ENCODE measurements at places on chromosomes 3 and 15.

DNA sequence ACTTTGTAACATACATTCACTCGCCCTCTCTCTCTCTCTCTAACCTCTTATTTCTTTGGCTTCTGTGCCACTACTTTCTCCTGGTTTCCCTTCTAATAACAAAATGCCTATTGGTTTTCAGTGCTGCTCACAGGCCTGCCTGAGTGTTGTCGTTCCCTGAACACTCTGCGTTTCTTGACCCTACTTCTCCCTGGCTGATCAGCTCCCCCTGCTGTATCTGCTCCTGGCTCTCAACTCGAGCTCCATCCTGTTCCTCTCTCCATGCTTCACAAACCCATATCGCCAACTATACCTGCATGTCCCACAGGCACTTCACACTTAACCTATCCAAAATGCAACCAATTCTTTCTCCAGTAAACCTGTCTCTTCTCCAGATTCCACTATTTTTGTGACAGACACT is 111.4 kb downstream of the OPA1 start:
- DNase-seq: no peak

- DNase-seq: peak; percentile 13
These were observed 9.6 kb upstream of the SST start for GRCh38 chr3:187679638-187680396.

DNA sequence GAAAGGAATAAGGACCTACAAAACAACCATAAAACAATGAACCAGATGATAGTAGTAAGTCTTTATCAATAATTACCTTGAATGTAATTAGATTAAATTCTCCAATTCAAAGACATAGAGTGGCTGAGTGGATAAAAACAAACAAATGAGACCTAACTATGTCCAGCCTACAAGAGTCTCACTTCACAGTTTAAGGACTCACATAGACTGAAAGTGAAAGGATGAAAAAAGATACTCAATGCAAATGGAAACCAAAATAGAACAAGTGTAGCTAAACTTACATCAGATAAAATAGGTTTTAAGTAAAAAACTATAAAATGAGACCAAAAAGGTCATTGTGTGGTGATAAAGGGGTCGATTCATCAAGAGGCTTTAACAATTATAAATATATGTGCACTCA is 21.9 kb upstream of the NR1I2 start:
- no peak for DNase-seq

DNA sequence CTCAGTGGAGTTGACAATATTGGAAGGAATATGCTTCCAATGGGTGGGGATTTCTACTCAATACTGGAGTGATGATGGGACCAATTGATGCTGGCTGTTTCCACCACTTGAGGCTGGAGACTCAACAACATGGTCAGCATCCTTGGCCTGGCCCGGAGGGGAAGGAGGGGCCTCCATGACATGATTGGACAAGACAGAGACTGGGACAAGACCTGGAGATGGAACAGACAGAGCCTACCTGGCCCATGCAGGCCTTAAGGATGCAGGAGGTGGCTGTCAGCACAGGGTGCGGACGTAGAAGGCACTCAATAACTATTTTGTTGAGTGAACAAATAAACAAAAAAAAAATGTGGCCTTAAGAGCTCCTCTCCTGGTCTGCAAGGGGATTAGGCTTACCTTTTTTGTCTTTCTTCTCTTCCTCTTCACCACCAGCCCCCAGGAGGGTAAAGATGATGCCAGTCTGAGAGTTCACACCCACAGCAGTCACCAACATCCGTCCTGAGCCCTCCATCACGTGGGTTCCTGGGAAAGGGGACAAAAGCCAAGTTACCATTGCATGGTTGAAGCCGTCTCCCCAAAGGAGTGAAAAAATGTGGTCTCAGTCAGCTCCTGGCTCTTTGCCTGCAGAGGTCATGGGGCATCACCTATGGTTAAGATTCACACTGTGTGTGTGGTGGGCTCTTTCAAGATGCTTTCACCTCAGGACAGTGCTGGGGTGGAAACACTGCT is 67.1 kb upstream of the SEC13 start:
- no peak for DNase-seq

- DNase-seq: no peak
These were observed 713.3 kb upstream of the EPHA6 start for GRCh38 chr3:96101006-96101560.

GRCh38 chr15:35603856-35604255 is 57.9 kb upstream of the DPH6 start:
- no peak for DNase-seq

- no peak for DNase-seq
These were observed 2.0 kb downstream of the SIDT1 start for GRCh38 chr3:113534365-113534764.

GRCh38 chr3:196706327-196706726 is 5.7 kb downstream of the CEP19 start:
- DNase-seq: no peak

DNA sequence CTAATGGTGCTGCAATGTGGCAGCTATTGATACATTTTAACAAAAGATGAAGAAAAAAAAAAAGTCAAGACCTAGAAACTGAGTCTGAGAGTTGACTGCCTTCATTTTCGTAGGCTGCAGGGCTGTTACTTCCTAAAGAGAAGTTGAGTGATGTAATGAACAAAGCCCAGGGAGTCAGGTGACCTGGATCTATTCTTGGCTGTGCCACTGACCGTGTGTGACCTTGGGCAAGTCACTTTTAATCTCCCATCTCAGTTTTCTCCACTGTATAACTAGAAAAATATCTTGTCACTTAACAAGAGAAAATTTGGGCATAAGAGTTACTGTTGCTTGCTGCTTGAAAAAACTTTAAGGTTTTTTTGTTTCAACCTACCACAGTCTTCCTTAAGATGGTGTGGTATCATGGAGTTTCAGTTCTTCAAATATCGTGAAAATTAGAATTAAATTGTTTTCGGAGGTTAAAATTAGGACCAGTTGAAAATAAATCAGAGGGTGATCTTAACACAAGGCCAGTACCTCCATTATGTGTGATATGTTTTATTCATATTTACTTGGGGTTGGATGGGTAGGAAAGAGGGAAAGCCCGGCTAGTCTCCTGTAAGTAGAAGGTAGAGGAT is 5.8 kb downstream of the FMN1 start:
- no peak for DNase-seq

DNA sequence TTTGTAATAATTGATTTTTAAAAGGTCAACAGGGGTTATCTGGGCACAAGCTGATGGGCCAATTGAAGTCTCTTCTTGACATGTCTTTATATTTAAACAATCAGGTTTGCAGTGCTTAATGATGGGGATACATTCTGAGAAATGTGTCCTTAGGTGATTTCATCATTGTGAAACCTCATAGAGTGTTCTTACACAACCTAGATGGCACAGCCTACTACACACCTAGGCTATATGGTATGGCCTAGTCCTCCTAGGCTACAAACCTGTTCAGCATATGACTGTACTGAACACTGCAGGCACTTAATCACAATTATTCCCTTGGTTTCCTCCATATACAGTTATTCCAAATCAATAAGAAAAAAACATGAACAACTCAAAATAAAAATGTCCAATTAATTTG is 75.8 kb downstream of the IQSEC1 start:
- no peak for DNase-seq

GRCh38 chr3:57309769-57310360 is 17.4 kb upstream of the ASB14 start:
- no peak for DNase-seq

GRCh38 chr3:37259291-37259690 is 84.9 kb upstream of the LRRFIP2 start:
- DNase-seq: no peak

DNA sequence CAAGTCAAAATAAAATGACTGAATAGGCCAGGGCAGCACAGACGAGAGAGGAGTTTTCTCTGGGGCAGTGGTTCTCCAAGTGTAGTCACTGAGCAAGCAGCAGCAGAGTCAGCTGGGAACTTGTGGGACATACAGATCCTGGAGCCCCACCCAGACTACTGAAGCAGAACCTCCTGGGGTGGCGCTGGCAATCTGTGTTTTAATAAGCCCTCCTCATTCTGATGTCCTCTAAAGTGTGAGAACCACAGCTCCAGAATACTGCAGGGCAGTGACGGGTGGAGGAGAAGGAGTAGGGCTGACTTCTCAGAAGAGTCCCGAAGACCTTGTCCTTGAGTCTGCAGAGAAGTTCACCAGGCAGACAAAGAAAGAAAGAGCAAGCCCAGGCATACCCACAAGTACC is 251.3 kb upstream of the HES1 start:
- no peak for DNase-seq

DNA sequence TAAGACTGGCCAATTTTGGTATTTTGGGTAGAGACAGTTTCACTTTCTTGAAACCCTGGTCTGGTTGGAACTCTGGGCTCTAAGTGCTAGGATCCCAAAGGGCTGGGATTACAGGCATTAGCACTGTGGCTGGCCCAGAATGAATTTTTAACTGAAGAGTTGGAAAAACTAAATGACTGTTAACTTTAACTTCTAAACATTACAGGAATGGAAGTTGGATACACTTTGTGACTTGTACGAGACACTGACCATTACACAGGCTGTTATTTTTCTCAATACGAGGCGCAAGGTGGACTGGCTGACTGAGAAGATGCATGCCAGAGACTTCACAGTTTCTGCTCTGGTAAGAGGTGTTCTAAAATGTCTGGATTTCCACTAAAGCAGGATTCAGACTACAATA is 3.5 kb downstream of the EIF4A2 start:
- no peak for DNase-seq

- DNase-seq: no peak
These were observed 569.3 kb downstream of the MECOM start for GRCh38 chr3:169094204-169094603.

GRCh38 chr3:30598668-30599545 is 7.5 kb upstream of the TGFBR2 start:
- no peak for DNase-seq

GRCh38 chr3:30354513-30354912 is 251.9 kb upstream of the TGFBR2 start:
- no peak for DNase-seq

DNA sequence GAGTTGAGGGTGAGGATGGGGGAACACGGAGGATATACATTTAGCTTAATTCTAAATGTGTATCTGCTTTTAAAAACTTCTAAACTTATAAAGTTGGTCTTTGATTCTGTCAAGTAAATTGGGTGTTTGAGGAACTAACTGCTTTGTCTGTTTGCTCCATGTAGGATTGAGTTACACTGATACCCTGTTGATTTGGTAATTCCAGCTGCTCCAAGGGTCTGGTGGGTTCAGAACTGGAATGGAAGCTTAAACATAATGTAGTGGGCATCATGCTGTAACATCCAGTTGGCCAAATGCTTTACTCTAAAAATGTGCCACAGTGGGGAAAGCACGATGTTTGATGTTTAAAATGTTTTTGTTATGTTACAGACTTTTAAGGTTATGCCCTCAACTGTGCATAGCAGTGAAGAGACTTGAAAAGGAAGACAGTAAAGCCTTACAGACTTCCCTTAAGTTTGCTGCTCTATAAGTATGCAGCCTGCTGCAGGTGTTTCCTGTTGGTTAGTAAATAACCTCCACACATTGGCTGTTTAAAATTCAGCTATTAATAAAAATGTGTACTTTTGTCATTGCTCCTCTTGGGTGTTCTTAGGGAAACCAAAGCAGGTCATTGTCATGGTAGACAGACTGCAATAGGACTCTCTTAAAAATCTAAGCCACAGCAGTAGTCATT is 5.9 kb upstream of the EDEM1 start:
- DNase-seq: no peak

GRCh38 chr3:111695636-111696117 is 100.5 kb upstream of the ZBED2 start:
- DNase-seq: no peak

DNA sequence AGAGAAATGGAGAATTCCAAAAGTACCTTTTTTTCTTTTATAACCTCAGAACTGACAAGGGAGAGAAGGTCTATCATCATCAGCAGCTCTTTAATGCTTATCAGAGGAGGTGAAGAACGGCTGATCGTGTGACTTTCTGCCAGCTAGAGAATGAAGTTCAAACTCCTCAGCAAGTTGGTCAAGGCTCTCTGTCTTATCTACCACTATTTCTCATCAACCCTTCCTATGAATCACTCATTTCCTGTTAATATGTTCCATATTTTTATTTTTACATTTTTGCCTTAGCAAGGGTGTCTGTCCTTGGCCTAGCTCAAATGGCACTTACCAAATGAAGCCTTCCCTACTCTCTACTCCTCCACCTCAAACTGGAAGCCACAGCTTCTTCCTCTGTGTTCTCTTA is 73.1 kb upstream of the TSPAN3 start:
- no peak for DNase-seq

- DNase-seq: no peak
These were observed 207.1 kb downstream of the TBC1D2B start for GRCh38 chr15:77870195-77871065.

- DNase-seq: no peak
These were observed 244.4 kb upstream of the TOPAZ1 start for GRCh38 chr3:43997316-43997715.

DNA sequence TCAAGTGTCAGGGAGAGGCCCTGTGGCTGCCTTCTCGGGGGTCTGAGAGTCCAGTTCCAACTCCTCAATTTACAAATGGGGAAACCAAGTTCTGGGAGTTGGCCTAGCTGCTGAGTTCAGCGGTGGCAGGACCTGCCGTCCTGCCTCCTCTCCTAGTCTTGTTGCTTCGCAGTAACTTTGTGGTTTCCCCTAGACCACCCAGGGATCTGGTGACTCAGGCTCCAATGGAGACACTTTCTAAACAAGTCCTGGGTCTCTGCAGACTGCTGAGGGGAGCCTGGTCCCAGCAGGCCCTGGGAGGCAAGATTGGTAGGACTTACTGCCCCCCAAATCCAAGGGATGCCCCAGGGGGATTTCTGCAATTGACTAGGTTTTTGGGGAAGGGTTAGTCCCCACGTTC is 83.6 kb downstream of the SMAD6 start:
- no peak for DNase-seq

DNA sequence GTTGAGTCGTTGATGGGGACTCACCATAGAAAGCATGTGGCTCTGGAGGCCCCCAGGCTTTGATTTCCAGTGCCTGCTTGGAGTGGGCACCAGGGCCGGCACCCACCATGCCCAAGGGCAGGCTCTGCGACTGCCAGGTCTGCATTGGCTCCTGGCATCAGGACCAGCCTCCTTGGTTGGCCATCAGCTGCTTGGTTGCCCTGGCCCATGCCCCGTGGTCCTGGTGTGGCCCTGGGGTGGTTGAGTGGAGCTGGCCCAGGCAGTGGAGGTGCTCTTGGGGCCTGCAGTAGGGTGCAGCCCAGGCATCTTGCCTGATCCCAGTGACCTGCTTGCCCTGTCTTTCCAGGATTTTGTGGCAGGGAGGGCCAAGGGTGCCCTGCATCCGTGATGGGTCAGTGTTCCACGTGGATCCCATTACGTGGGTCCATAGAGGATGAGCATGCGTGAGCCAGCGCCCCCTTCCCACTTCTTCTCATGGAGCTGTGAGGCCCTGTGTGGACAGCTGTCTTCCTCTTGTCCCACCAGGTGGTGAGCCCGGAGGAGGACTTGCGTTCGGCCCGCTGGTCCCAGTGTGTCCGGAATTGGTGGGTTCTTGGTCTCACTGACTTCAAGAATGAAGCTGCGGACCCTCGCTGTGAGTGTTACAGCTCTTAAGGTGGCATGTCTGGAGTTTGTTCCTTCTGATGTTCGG is 187.0 kb downstream of the UBE3A start:
- no peak for DNase-seq

DNA sequence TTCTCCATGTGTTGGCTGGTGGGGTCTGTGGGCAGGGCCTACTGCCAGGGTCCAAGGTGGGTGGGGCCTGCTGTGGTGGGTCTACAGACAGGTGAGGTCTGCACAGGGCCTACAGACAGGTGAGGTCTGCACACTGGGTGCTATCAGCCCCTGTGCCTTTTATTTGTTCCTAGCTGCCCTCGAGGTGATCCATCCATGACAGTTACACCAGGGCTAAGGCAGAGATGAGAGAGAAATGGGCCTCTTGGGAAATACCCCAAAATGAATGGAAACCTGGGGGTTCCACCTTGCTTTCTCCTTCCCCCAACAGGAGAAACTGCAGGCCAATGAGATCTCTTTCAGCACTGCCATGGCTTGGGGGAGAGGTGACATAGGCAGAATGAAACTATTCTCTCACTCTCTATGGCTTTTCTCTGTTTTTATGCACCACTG is 36.4 kb downstream of the CFAP100 start:
- no peak for DNase-seq
